ENCODE measurements at places on chromosomes 2 and 18.
A peak's percentile ranks its signal among the peaks of the same experiment; 100 is the strongest.

DNA sequence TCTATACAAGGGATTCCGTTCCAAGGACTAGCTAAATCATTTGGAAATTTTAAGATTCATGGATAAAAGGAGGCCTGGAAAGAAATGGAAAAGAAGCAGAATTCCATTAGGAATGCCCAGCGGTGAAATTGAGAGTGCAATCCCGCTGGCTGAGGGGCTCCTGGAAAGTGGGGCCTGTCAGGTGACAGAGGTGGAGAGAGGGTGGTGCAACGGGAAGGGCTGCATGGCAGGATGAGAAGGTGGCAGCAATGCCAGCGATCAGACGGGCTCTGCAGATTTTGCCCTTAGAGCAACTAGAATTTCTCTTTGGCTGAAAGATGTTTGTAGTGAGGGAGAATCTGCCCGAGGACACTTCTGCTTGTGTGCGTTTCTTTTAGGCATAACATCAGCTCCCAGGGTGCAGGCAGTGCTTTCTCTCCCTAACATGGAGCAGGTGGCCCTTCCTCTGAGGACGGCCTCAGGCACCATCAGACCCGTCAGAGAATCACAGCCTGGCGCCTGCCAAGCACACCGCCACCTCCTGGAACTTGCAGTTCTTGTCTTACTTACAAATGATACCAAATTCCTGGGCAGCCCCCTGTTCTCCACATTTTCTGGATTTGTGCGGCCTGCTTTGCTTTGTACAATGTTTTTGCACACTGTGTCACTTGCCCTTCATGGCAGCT lies 261.6 kb downstream of the NDUFA10 start:
- DNase-seq, result peak; percentile 10

DNA sequence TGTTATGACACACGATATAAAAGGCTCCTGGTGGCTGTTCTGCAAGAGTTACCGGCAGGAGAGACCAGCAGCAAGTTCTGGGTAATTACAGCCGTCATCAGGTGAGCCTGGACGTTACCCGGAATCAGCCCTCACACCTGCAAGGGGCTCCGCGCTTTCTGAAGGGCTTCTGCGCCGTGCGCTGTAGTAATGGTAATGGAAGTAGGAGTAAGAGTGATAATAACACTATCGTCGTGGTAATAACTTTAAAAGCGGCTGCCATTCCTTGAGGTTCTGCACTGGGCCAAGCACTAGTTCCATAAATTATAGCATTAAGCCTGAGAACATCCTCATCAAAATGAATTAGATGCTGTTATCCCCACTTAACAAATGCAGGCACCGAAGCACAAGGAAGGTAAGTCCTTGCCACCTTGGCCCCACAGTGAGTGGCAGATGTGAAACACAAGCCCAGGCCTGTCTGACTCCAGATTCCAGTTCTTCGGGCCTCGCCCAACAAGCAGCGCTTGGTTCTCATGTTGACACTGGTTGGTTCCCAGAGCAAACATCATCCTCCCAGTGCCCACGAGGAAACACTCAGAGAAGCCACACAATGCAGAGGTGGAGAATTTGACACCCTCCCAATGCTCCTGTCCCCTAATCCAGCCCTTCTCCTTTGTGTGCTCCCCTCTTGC lies 205.2 kb downstream of the EIPR1 start:
- DNase-seq, result peak; percentile 17

- peak; percentile 76 for DNase-seq
Observed at GRCh38 chr2:152635635-152636298, 81.5 kb downstream of the PRPF40A start.

DNA sequence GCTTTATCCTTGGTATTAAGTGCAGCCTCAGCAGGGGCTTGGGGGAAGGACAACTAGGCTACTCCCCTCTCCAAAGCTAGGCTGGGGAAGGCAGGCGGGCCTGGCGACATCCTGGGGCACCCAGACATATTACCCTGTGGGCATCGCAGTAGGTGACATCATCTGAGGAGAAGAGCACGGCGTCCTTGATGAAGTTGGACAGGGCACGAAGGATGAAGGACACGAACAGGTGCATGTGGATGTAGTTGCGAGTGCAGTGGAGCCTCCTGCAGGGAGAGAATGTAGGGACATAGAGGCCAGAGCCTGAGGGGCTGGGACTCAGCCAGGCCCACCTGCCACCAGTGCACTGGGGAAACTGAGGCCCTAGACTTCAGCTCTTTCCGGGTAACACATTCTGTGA lies 32.3 kb downstream of the TMEM37 start:
- DNase-seq, result no peak

DNA sequence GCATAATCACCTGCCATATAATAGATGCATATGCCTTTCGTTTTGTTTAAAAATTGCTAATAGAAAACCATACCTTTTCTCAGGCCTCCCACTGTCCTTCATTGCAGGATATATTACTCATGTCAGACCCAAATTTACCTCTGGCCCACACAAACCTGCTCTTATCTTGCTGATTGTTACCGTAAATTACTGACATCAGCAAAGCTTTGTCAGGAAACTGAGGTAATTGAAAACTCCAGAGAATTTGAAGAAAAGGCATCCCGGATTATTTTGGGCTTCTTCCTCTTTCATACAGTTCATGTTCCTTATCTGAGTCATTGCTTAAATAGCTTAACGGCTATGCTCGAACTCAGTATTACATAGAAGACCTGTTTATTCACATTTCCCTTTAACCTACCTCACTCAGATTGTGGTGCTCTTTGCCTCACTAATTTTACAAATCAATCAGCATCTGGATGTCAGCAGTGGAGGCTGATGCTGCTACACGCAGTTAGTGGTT lies 145.7 kb downstream of the ZEB2 start:
- no peak for DNase-seq

DNA sequence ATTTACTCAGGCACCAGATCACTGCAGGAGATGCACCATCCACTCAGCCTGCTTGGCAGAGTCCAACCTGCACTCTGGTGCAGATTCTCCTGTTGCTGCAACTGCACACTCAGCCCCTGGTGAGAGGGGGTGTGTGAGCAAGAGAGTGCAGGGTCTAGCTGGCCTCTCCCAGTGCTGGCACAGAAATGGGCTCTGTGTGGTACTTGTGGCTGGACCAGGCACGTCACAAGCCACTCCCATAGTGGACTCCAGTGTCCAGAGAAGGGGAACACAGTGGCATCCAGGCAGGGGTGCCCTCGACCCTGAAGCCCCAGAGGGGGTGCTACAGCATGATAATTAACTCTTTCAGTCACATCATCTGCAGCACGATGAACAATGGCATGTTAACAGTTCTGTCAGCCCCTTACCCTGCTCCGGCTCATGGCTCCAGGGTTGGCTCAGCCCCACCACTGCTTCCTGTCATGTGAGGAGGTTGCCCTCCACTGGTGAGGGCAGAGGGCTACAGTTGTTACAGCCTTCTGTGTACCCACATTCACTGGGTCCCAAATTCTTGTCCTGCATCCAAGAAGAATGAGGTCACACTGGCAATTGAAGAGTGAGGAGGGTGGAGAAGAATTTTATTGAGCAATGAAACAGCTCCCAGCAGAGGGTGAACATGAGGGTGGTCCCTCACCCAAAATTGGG lies 135.7 kb downstream of the EVA1A start:
- DNase-seq, result no peak

DNA sequence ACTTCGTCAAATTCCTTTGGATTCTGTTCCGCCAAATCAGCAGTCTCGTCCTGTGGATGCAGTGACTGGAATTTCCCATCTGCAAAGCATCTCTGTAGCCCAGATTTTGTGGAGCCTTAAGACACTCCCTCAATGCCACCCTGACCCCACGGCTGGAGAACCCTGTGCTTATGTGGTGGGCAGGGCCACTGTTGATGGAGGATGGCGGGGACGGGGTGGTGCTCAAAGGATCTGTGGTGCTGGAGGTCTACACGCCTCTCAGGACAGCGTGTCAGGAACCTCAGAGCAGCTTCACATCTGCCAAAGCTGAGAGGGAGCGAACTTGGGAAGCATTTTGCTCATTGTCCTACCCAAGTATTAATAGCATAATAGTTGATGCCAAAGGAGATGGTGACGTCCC lies 200.1 kb downstream of the MGAT5 start:
- no peak for DNase-seq

GRCh38 chr2:39632876-39633275 lies 32.8 kb upstream of the TMEM178A start:
- DNase-seq, result no peak

All from NCI-H1417 (cell line).